Fibroblast of gingiva (primary cell): ENCODE measurements at places on chromosomes 11 and 22.

- DNase-seq = no peak
Measured at GRCh38 chr11:15801126-15801525, 555.2 kb downstream of the SOX6 start.

DNA sequence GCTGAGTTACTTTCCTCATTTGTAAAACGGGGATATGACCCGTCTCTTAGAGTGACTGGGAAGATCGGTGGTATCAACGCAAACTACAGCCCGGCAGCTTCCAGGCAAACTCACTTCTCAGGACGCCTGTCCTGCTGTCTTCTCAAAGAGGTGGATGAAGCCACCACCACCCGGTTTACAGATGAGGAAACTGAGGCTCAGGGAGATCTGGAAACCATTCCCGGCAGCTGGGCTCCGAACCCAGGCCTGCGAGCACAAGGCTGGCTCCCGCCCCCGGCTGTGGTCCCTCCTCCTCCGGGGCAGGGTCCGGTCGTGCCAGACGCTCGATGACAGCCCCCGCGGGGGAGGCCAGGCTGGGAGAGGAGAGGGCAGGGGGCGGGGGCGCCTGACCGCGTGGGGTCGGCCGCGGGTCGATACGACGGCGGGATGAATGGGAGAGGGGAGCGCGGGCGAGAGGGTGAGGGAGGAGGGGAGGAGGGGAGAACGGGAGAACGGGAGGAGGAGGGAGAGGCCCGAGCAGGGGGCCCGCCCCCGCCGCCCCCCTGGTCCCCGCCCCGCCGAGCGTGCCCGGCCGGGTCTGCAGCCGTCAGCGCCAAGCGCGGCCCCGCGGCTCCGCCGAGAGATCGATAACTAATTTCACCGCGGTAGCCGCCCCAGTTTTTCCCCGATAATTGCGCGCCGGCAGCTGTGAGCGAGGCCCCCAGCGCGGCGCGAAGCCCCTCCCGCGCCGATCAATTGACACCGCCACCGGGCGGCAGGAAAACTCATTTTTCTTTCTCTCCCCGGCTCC is 14.0 kb downstream of the IGLL1 start:
- DNase-seq = no peak

DNA sequence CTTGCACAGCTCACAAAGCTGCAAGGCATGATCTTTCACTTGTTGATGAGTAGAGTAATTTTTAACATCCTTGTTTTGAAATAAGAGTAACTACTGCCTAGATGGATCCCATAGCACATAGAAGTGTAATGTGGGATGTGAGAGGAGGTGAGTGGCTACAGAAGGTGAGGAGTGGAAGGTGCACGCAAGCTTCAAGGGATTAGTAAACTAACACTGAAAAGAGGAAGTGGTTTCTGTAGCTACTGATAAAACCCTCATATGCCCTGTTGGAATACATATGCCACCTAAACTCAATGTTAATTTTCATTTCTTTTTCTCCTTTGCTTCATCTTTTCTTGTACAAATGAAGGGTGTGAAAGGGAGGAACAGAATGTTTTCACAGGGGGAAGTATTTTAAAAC is 22.0 kb upstream of the CTSC start:
- DNase-seq = no peak

- no peak for DNase-seq
Measured at GRCh38 chr11:16780146-16780545, 41.7 kb downstream of the C11orf58 start.

- peak; percentile 17 for DNase-seq
Measured at GRCh38 chr11:100761841-100762240, 74.8 kb downstream of the ARHGAP42 start.
